ENCODE measurements at places on chromosomes 3 and 15. TPM values are rescaled to one million over a fixed set of nuclear protein-coding genes. Genes with fewer than 3 reads are reported as not detected.

- DNase-seq: no peak
- peaks cover 17% of the 10 kb centered on the region for H3K4me1 ChIP-seq
- H3K36me3 ChIP-seq: no peaks in the 10 kb centered on the region
- H3K27ac ChIP-seq: peak overlapping the region; percentile 89
- no peaks in the 10 kb centered on the region for H3K27me3 ChIP-seq
These were observed 455 bp upstream of the ABHD17C start for GRCh38 chr15:80694611-80695098.

DNA sequence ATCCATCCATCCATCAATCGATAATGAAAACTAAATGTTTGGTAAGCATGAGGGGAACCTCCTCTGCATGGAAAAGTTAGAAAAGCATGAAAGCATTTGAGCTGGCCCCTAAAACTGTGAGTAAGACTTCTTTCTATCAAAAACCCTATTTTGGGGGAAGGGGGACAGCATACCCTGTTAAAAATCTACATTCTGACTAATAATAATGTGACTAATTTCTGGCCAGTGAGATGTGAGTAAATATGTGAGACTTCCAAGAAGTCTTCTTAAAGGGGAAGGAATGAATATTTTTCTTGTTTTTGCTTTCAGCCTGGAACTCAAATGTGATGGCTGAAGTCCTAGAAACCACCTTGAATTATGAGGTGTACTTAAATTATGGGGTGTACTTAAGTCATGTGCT is 54.9 kb downstream of the C3orf85 start:
- no peak for DNase-seq
- H3K27ac ChIP-seq: no peak overlapping the region
- H3K27me3 ChIP-seq: no peaks in the 10 kb centered on the region
- no peaks in the 10 kb centered on the region for H3K36me3 ChIP-seq

TLR9 gene
- total RNA-seq: not detected

DNA sequence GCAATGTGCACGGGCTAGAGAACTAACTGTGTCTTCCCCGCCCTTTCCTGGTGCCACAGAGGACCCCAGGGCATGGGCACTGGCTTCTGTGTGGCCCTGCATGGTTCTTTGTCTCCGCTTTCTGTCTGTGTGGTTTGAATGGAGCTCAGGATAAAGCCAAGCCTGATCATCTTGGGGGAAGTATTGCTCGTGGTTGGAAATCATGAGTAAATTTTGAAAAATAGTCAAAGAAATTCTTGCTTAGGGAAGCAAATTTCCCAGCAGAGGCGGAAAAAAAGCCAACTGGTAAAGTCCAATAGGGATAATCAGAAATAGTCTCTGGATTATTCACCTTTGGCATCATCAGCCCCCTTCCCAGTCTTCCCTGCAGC is 55.4 kb downstream of the MAGEF1 start:
- no peak for DNase-seq
- H3K27ac ChIP-seq: no peak overlapping the region
- no peaks in the 10 kb centered on the region for H3K36me3 ChIP-seq
- H3K4me3 ChIP-seq: no peak overlapping the region
- H3K27me3 ChIP-seq: no peaks in the 10 kb centered on the region

PYGO1 gene
- 9.7 TPM for total RNA-seq

Data from upper lobe of left lung (tissue), 6 donors.